ENCODE measurements at places on chromosomes 11 and 22.

DNA sequence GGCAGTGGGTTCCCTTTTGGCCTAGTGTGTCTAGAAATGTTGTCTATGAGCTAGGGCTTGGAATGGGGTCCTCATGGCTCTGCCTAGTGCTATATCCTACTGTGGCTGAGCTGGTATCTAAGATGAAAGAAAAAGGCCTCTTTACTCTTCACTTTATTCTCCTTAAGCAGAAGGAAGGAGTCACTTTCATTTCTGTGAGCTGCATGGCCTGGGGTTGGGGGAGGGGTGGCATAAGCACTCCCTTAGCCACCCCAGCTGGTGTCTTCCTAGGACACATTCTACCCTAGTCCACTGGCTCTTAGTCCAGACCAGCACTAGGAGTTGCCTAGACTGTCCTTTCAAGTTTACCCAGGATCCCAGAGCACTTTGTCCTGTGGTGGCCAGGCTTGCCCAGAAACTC is 1148.9 kb upstream of the CNTN5 start:
- no peak for DNase-seq

GRCh38 chr11:112962579-112963367 is 1.6 kb downstream of the NCAM1 start:
- DNase-seq: no peak

DNA sequence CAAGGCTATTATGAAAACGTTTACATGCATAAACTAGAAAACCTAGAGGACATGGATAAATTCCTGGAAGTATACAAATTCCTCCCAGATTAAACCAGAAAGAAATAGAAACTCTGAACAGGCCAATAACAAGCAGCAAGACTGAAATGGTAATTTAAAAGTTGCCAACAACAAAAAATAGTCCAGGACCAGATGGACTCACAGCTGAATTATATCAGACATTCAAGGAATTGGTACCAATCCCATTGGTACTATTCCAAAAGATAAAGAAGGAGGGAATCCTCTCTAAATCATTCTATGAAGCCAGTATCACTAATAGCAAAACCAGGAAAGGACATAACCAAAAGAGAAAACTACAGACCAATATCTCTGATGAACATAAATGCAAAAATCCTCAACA is 236.0 kb downstream of the DLG2 start:
- no peak for DNase-seq

DNA sequence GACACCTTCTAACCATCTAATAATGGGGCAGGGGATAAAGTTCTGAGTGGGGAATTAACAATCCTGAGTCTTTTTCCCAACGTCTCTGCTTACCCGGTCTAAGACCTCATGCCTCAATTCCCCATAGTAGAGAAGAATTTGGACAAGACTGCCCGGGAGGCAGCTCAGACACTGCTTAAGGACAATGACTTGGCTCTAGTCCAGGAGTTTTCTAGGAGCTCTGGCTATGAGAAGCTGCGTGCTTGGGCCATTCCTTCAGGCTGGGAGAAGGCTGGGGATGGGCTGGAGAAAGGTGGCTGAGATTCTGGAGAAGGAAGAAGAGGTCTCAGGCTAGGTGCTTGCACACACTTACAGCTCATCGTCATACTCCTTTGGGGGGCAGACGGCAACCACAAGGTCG is 19.8 kb upstream of the ABCC8 start:
- DNase-seq: no peak

DNA sequence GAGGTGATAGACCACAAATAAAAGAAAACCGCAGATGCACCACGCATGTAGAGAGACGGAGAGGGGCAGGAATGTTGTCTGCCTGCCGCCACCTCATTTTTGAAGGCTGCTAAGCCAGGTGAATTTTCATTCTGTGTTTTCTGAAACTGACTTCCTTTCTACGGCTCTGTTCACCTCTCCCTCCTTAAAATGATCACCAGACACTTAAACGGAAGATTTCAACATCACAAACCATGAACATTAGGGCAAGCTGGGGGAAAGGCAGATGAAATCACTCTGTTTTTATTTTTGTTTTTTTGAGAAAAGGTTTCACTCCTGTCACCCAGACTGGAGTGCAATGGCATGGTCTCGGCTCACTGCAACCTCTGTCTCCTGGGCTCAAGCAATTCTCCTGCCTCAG is 232.4 kb downstream of the MIAT start:
- no peak for DNase-seq

DNA sequence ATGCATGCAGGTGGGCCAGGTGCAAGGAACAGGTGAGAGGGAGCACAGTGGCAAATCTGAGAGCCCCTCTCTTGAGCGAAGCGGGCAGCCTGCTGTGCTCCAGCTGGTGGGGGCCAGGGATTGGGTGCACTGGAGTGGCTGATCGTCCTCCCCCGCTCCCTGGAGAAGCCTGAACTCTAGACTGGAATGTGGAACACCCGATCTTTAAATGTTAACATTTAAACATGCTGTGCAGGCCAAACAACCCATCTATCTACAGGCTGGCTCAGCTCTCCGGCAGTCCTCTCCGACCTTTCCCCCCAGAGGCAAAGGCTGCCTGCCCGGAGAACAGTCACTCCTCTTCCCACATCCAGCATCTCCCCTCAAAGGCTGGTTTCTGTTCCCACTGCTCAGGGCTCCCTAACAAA is 5.1 kb downstream of the MRGPRF start:
- DNase-seq: no peak

DNA sequence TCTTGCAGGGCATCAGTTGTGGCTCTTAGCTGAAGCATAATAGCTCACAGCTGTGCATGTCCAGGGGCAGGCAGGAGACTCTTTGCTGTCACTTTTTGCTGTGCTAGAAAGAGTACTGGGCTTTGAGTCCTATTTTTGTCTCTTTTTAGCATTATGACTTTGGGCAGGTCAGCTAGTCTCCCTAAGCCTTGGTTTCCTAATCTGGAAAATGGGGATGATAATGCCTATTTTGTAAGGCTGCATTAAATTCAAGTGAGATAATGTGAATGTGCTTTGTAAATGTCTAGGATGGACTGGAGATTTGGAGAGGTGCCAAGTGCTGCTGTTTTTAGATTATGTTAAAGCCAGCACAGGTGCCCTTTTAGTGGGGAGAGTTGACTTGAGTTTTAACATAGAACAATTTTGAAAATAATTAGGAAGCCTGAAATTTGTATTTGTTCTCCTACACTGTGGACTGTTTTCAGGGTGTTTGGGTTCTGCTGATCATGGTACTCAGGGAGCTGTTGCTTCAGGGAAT is 19.1 kb downstream of the CABIN1 start:
- no peak for DNase-seq

DNA sequence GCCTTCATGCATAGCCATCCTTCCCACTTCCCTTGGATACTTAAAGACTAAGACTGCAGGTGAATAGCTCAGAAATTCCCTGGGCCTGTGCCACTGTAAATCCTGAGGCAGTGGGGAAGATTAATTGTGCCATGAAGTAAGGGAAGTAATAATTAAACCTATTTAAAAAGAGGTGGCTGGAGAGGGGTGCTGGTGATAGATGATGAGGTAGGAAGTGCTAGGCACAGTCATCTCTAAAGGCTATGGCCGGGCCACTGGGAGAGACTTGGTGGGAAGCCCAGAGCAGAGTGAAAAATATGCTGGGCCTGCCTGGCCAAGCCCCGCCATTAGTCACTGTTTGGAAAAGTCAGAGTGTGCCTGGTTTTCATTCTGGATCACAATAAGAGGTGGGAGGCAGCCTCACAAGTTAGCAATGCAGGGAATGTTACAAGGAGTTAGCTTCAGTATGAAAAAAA is 197.2 kb upstream of the PITPNB start:
- DNase-seq: peak; percentile 14

- peak; percentile 11 for DNase-seq
These were observed 710.3 kb downstream of the KCNA4 start for GRCh38 chr11:29306527-29306926.

GRCh38 chr22:44351685-44352377 is 39.1 kb upstream of the SHISAL1 start:
- DNase-seq: peak; percentile 63

DNA sequence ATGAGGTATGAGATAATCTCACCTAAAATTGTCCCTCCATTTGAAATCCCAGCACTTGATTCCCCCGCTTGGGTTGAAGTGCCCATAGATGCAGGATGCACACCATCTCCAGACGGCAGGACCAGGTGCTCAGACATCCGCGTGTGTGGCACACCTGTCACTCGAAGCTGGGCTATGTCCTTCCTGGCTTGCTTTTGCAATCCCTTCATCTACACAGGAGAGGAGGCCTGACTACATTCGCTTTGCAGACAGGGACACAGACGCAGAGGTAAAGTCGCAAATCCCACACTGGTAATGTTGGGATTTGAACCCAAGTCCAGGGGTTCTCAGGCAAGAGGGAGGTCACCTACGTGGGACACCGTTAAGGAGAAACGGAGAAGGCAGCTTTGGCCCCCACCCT is 7.2 kb upstream of the CYTH4 start:
- DNase-seq: no peak

DNA sequence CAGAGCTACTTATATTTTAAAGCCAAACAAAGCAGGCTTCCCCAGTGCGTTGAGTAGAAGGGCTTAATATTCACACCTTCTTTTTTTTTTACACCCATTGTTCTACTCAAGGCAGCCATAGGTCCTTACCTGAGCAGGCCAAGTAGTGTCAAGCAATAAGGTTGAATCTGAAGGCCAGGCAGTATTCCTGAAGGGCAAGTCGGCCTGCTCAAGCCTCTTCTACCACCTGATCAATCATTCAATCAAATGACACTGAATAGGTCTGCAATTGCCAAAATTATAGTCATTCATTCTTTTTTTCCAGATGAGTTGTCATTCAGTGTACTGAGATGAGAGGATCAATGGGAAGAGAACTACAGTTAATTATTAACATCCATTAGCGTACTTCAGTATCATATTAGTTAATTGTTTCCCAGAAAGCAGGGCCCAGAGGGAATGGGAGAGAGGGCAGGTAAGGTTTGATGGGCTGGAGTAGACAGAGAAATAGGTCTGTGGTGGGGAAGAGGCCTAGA is 11.9 kb upstream of the PPP2R1B start:
- DNase-seq: no peak

GRCh38 chr11:35598254-35599125 is 19.8 kb upstream of the FJX1 start:
- DNase-seq: no peak

DNA sequence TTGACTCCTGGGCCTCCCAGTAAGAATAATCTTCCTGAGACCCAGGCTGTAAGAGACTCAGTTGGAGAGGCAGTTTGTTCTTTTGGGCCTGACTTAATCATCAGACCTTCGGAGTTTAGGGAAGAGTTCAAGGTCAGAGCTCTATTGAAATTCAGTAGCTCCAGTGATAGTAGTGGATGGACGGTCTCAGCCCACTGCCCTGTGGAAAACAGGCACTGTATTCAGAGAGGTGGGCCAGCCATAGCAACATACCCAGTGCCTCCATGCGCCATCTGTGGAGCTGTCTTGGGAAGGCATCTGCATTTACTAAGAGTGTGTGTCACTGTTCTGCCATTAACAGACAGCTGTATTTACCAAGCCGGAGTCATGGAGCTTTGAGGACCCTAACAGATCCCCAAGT is 2.9 kb downstream of the SMARCB1 start:
- no peak for DNase-seq

DNA sequence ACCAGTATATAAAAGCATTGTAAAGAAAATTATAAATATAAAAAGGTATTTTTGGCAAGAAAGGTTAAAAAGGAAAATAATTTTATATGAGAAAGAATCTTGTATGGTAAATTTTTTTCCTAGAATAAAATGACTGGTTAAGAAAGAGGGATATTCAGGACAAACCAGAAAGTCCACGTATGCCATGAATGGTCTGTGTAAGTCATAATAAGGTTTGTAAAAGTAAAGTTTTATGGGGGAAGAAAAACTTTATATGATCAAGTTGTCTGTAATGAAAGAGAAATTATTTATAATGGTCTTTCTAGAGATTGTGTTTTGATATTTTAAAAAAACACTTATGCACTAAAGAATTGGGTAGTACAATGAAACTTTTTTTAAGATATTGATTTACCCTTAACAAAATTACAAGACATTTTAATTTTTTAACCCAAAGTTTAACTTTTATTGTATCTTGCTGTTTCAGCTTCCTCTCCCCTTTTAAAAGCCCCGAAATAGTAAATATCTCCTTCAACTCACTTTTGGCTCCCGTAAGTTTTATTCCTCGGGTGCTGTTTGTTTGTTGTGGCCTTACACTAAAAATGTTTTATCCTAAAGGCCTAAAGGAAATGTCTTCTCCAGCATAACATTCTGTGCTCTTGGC is 47.7 kb downstream of the AMOTL1 start:
- no peak for DNase-seq

DNA sequence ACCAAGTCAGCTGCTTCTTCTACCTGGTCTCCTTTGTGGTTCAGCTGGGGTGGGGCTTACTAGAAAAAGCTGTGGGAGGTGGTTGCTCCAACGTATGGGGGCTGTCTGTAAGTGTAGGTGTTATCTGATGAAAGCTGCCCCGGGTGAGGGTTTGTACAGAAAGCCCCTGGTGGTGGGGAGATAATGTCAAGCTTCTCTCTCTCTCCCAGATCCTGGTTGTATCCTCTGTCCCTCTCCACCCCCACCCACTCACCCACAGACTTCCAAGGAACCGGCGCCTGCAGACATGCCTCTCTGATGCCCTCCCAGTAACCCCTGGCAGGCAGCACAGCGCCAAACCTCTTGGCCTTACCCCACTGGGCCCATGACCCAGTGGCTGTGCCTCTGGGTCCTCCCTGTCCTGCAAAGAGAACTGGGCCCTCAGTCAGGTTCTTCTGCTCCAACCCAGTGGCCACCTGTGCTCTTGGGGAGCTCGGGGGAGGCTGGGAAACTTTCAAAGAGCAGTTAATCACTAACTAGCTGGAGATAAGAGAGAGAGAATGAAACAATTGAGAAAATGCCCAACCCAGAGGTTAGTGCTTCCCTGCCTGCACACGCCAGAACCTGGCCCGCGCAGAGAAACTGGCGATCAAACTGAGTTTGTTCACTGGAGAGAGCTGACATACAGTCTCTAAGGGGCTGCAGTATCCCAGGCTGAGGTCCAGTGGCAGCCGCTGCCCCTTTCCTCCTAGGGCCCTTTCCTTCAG is 20.4 kb upstream of the EHF start:
- peak; percentile 86 for DNase-seq

DNA sequence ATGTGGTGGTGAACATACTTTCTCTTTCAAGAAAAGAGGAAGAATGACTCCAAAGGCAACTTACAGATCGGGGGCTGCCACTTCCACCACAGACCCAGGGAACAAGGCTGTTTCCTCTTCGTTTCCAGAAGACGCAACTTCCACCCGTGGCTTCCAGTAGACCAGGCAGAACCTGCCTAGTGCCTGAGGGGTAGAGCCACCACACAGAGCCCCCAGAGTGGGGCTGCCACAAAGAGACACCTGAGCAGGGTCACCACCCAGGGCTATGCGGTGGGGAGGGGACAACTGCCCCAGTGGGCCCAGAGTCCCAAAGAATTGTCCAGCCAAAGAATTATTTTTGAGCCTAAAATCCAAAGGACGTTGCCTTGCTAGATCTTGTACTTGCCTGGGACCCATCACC is 16.7 kb upstream of the PHF21B start:
- DNase-seq: no peak

GRCh38 chr11:116217006-116217405 is 555.8 kb downstream of the BUD13 start:
- DNase-seq: peak; percentile 16
